Stimulated activated CD8-positive, alpha-beta memory T cell treated with anti-CD3 and anti-CD28 coated beads, Interleukin-7, amount 100 ng/mL, for 48 hours (primary cell): ENCODE measurements at places on chromosomes 3 and 15.

DNA sequence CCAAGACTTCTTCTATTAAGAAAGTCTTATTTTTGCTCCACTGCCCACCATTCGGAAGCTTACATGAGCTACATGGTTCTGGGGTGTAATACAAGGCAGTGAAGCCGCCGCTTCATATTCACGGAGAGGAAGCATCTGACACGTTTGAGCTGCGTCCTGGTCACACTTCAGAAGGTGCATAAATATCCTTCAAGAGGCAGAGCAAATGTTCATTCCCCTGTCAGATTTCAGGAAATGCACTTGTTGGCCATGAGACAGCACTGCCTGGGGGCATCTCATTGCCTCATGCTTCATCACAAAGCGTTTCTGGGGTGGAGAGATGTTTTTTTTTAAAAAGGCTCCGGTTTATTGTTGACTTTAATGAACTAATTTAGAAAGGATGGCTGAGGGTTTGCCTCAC, 119.9 kb downstream of the CADPS start:
- DNase-seq: no peak

GRCh38 chr15:40106203-40107161, 2.2 kb downstream of the BMF start:
- DNase-seq: no peak

GRCh38 chr3:119357190-119357589, 63.0 kb downstream of the ARHGAP31 start:
- no peak for DNase-seq

DNA sequence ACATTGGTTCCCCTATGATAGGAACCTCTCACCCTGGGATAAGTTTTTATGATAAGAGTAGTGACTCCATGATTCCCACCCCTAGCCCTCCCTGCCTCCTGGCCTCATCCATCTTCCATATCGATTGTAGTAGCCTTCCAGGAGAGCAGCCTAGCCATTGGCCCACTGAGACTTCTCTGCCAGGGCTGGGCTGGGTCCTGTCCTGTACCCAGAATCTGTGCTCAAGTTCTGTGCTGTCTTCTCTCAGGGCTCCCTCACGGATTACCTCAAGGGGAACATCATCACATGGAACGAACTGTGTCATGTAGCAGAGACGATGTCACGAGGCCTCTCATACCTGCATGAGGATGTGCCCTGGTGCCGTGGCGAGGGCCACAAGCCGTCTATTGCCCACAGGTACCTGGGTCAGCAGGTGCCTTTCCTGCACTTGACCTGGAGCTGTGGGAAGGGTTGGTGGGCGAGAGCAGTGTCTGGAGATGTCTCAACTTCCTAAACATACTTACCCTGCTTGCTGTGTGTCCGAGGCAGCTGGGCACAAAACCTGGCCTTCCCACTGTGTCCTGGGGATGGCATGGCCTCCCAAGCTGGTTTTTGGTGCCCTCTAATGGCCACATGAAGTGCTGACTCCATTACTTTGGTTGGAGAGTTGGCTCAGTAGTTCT, 16.6 kb upstream of the EXOG start:
- DNase-seq: no peak

DNA sequence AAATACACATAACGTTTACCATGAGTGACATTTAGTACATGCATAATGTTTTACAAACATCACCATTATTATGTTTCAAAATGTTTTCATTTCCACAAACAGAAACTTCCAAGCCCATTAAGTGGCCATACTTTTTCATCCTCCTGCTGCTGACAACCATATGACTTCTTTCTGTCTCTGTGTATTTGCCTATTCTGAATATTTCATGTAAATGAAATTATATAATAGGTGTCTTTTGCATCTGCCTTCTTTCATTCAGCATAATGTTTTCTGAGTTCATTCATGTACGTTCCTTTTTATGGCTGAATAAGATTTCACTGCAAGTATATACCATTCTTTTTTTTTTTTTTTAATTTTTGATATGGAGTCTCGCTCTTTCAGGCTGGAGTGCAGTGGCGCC, 209.0 kb downstream of the DOCK3 start:
- no peak for DNase-seq

DNA sequence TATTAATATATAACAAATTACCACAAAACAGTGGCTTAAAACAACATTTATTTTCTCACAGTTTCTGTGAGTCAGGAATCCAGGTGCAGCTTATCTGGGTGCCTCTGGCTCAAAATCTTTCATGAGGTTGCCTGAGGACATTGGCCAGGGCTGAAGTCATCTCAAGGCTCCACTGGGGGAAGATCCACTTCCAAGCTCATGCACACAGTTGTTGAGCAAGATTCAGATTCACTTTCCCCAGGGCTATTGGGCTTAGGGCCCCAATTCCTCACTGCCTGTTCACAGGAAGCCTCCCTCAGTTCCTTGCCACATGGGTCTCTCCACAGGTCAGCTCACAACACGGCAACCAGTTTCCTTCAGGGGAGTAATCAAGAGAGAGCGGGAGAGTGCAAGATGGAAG, 35.0 kb downstream of the RFTN1 start:
- no peak for DNase-seq

- DNase-seq: no peak
Observed at GRCh38 chr15:90316139-90316538, 35.9 kb upstream of the ZNF774 start.

DNA sequence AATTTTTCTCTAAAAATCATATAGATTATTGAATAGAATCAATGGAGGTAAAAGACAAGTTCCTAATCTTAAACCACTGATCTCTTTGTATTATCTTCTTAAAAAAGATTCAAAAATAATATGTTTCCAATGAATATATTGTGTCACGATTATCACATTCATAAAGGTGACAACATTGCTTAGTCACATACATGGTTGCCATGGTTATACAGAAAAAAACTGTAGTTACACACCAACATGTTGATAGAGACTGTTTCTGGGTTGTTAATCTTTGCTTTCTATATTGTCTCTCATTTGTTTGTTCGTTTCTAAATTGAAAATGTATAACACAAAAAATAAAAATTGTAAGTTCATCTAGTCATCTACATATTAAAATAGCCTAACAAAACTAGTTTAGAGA, 376.0 kb upstream of the ALCAM start:
- DNase-seq: no peak

GRCh38 chr3:134367869-134368750, 6.1 kb downstream of the AMOTL2 start:
- no peak for DNase-seq

GRCh38 chr3:102192575-102192974, 242.2 kb upstream of the ZPLD1 start:
- no peak for DNase-seq

- no peak for DNase-seq
Observed at GRCh38 chr3:60598671-60599070, 652.6 kb downstream of the FHIT start.

DNA sequence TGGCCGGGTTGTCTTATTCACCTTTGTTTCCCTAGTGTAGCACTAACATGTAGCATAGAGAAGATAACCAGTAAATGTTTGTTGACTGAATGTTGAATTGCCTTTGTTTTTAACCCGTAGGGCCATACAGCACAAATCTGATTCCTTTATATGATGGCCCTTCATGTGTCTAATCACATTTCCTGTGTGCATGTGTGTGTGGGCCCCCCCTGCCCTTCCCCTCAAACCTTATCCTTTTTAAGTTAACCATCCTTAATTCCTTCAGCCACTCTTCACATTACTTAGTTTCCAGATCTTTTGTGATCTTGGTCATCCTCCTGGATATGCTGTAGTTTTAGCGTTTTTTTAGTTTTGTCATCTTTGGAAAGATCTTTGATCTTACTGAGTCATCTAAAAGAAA, 4.2 kb downstream of the NEO1 start:
- DNase-seq: no peak

DNA sequence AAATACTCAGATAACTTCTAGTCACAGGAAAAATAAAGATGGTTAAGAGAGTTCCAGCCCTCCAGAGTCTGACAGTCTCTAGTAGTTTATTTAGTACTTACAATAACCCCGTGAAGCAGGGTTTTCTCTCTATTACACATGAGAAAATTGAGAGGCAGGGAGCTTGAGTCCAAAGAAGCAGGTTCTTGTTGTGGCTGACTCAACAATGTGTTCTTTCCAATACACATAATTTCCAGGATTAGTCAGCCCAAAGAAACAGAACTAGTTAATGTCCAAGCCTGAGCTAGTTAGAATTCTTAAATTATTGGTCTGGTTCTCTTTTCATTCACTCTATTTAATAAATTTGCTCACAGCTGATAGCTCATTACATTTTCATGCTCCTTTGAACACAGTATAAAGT, 49.9 kb downstream of the ALDH1A2 start:
- no peak for DNase-seq

DNA sequence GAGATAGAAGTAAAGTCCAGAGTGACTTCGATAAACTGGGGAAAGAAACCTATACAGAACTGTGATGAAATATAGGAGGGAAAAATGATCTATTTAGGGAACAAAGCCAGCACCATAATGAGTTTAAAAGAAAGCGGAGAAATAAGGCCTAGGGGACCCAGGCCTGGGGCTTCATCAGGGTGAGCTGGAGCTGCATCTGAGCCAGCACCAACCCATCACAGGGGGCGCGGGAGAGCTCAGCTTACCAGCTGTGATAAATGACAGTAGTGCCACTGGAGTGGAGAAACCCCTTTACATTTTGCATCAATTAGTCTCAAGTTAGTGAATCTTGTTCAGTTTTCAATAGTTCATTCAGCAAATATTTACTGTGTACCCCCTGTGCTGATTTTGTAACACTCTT, 21.3 kb downstream of the PODXL2 start:
- no peak for DNase-seq

DNA sequence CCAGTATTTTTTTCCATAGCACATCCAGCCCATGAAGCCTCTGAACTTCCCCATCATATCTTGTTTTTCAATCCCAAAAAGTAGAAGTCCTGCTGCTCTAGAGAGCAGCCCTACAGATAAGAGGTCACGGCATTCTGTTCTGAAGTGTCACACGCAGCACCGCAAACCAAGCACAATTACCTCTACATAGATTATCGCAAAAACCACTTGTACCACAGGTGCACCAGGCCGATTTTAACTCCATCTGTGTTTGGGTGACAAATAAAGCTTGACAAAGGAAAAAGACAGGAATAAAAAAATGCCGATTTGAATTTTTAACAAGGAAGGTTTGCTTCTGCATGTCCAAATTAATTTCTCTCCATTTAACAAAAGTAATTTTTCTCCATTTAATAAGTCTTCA, 113.7 kb downstream of the MYO5A start:
- no peak for DNase-seq

GRCh38 chr3:4426782-4427344, 40.2 kb downstream of the SUMF1 start:
- DNase-seq: no peak

DNA sequence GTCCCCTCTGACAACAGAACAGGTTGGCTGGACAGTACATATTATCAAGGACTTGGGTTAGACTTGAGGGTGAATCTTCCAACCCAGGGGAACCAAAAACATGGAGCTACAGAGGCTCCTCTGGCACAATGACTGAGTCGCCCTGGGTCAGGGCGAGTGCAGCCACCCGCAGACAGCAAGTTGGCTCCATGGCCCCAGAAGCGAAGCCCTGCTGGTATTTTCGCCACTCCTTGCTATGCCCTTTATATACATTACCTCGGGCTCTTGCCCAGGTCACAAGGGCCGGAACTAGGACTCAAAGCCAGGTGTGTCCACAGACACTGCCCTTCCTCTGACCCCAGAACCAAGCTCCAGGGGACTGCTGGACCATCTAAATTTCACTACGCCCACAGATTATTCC, 64.6 kb downstream of the ADCY5 start:
- DNase-seq: no peak

GRCh38 chr3:102510663-102511062, 75.8 kb downstream of the ZPLD1 start:
- DNase-seq: no peak

DNA sequence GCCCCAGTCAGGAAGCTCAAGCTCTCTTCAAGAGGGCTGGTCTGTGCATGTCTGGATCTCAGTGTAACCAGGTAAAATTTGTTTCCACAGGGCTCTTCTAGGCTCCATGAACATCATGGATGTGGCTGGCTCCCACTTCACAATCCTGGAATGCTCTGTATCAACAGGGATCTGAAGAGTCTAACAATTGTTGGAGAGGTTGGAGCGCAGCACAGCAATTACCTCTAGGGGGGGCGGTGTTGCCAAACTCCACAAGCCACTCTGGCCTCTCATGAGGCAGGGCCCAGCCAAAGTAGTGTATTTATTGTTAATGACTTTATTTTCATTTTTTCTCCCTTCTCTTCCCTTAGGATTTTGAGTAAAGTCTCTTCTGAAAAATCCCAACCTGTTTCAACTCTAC, 6.1 kb upstream of the EIF2B5 start:
- no peak for DNase-seq

- DNase-seq: no peak
Observed at GRCh38 chr3:169387751-169388696, 275.5 kb downstream of the MECOM start.

- no peak for DNase-seq
Observed at GRCh38 chr3:150703299-150703755, 393 bp downstream of the ERICH6 start.

DNA sequence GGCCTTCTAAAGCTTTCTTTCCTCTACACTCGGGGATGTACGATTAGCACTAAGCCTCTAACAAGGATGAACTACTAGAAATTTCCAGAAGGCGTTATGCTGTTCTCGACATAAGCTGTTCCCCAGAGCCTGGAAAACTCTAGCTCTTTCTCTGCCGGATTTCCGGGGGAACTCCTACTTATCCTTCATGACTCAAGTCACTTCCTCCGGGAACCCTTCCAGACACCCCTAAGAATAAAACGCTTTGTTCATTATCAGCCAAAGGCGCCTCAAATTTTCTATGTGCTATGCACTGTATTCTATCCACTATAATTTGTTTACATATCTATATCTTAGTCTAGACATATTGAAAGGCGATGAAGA, 455 bp upstream of the SNAP23 start:
- DNase-seq: peak; percentile 12

- no peak for DNase-seq
Observed at GRCh38 chr3:115676336-115676735, 53.0 kb downstream of the GAP43 start.

DNA sequence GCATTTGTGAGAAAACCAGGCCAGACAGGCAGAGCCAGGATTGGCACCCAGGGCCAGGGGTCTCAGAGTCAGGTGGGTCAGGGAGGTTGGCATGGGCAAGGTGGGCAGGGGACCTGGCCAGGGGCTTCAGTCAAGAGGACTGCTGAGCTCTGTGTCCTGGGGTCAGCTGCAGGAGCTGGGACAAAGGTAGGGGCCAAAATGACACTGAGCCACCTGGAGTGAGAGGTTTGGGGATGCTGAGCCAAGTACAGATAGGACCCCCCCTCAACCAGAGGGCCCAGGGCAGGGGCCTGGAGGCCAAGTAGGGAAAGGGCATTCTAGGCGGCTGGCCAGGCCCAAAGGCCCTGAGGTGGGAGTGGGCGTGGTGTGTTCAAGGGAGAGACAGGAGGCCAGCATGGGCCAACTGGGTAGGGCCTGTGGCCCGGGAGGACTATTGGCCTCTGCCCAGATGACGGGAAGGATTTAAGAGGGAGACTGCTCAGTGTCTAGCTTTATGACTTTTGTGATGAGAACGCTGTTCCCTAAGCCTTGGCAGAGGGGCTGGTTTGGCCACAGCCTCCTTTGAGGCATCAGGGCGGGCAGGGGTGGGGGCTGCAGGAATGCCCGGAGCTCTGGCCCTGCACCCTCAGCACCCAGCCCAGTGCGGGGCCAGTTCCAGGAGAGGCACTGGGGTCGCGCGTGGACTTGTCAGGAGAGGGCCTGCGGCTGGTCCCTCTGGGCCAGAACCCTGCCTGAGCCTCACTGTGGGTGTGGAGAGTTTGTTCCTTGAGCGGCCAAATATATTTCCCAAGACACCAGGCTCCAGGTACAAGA, 3.1 kb downstream of the CFAP100 start:
- DNase-seq: no peak
